ENCODE measurements at places on chromosomes 6 and 20. TPM values are rescaled to one million over a fixed set of nuclear protein-coding genes. Genes with fewer than 3 reads are reported as not detected.

The GHRH gene
- not detected for total RNA-seq

The SLC9A8 gene
- 25.6 TPM for total RNA-seq

The BEND6 gene
- total RNA-seq = not detected

The SNTA1 gene
- 5.1 TPM for total RNA-seq

The MYT1 gene
- not detected for total RNA-seq

The KIF13A gene
- total RNA-seq = 1.5 TPM

DNA sequence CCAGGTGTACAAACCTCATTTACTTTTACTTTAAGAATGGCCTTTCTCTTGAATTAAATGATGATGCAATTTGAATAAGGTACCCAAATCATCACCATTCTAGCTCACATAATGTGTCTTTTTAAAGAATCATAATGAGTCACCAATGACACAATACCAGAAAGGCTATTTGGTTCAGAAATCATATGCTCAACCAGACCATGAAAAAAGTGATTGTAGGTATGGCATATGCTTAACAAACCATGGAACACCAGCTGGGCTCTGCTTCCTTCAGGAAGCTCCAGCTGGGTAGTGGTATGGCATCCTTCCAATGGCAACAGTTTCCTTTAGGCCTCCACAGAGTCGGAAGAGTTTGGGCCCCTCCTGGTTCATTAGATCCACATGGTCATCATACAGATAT lies 128.2 kb downstream of the FRK start:
- H3K36me3 ChIP-seq = no peaks in the 10 kb centered on the region
- H3K4me1 ChIP-seq = no peaks in the 10 kb centered on the region
- no peak for DNase-seq
- H3K27me3 ChIP-seq = no peaks in the 10 kb centered on the region
- H3K4me3 ChIP-seq = no peak overlapping the region
- H3K27ac ChIP-seq = no peak overlapping the region

- DNase-seq = no peak
- H3K4me3 ChIP-seq = no peak overlapping the region
- no peak overlapping the region for H3K27ac ChIP-seq
- peaks cover 4% of the 10 kb centered on the region for H3K4me1 ChIP-seq
Observed at GRCh38 chr20:44603327-44603726, 20.9 kb downstream of the PKIG start.

- no peak for DNase-seq
- no peak overlapping the region for H3K27ac ChIP-seq
- H3K4me3 ChIP-seq = no peak overlapping the region
- H3K4me1 ChIP-seq = no peaks in the 10 kb centered on the region
- H3K27me3 ChIP-seq = no peaks in the 10 kb centered on the region
Observed at GRCh38 chr6:54929245-54929909, 82.8 kb downstream of the FAM83B start.

DNA sequence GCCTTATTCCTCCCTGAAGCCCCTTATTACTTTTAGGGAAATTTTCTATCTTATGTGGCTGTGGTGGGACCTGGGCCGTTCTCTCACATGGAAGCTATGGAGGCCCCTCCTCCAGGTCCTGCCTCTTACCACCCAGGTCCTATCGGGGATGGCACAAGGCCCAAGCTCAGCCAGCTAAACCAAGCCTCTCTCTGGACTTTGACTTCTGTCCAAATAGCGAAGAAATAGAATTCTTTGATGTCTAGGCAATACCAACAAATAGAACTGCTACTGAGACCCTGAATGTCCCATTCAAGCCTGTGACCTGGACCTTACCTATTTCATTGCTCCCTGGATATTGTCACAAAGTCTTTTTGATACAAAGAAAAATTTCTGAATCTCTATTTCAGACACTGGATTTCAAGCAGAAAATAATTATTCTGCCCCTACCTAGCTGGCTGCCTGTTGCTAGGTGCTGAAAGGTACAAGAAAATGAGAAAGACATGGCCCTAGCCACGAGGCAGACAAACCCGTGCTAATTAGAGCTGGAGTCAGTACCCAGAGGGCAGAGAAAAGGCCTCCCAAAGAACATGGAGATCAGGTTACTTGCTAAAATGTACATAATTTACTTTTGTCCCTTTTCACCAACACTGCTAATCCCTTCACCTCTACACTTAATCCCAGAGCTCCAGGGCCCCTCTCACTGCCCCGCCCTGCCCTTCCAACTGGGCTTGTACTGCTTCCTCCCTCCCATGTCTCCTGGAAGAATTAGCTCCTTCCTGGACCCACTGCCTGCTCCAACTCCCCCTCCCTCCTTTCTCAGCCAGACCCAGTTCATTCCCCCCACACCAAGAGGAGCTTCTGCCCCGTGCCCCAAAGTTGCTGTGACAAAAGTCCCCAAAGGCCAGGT lies 15.5 kb upstream of the NNAT start:
- no peak for DNase-seq
- H3K4me3 ChIP-seq = no peak overlapping the region
- H3K27ac ChIP-seq = no peak overlapping the region
- no peaks in the 10 kb centered on the region for H3K27me3 ChIP-seq
- H3K36me3 ChIP-seq = peaks cover 1% of the 10 kb centered on the region

DNA sequence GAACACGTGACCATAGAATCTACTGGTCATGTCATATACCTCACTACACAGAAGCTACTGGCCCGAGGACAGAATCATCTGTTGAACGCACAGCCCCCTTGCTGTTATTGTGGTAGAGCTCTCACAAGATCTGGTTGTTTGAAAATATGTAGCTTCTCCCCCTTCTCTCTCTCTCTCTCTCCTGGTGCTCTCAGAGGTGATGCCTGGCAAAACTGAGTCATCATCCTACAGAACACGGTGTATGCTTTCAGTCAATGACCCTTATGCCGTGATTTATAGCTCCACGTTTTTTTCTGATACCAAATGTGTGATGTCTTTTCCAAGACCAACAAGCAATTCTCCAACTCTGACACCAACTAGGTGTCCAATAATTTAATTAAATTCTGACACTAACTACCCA lies 13.0 kb upstream of the RBM24 start:
- H3K27me3 ChIP-seq = peaks cover under 1% of the 10 kb centered on the region
- H3K27ac ChIP-seq = no peak overlapping the region
- no peak for DNase-seq
- H3K36me3 ChIP-seq = no peaks in the 10 kb centered on the region
- no peaks in the 10 kb centered on the region for H3K4me1 ChIP-seq

GRCh38 chr20:20955892-20956291 lies 150.3 kb downstream of the LINC00237 start:
- no peak overlapping the region for H3K4me3 ChIP-seq
- H3K27me3 ChIP-seq = no peaks in the 10 kb centered on the region
- no peaks in the 10 kb centered on the region for H3K4me1 ChIP-seq
- no peaks in the 10 kb centered on the region for H3K36me3 ChIP-seq
- no peak for DNase-seq

- H3K4me1 ChIP-seq = no peaks in the 10 kb centered on the region
- no peaks in the 10 kb centered on the region for H3K36me3 ChIP-seq
- no peak overlapping the region for H3K27ac ChIP-seq
- H3K27me3 ChIP-seq = peaks cover 5% of the 10 kb centered on the region
Observed at GRCh38 chr6:122790028-122790422, 967 bp downstream of the SMPDL3A start.

DNA sequence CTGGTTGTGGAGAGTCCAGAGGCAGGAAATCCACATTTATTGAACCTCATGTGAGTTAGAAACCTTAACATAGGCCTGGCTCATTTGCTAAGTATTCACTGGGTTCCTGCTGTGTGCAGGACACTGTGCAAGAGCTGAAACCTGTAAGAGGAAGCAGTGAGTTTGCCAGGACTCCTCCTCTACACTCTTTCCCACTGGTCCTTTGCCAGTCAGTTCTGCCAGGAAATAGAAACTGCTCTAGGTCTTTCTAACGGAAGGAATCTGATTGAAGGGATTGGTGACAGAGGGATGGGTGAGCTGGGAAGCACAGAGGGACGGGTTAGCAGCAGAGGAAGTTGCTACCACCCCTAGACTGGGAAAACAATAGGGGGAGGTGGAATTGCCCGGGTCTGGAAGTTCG lies 234.2 kb upstream of the ECI2 start:
- H3K27me3 ChIP-seq = no peaks in the 10 kb centered on the region
- H3K4me3 ChIP-seq = no peak overlapping the region
- H3K27ac ChIP-seq = no peak overlapping the region
- H3K4me1 ChIP-seq = no peaks in the 10 kb centered on the region

DNA sequence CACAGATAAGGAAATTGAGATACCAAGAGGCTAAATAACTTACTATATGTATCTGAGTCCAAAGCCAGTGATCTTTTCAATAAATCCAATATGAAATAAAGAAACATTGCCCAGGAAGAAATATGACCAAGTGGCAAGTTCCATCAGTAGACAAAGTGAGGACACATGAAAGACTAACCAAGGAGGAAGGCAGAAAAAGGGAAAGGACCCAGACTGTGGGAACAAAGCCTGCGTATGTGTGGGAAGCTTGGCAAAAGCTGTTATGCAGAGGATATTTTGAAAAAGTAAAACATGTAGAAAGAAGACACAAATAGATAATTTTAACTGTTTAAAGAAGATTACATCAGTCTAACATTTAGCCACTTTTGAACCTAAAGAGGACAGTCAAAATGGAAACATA lies 264.4 kb upstream of the PRDM1 start:
- H3K27me3 ChIP-seq = no peaks in the 10 kb centered on the region
- H3K4me3 ChIP-seq = no peak overlapping the region
- no peaks in the 10 kb centered on the region for H3K36me3 ChIP-seq
- H3K4me1 ChIP-seq = no peaks in the 10 kb centered on the region
- no peak for DNase-seq

- H3K27ac ChIP-seq = no peak overlapping the region
- no peaks in the 10 kb centered on the region for H3K27me3 ChIP-seq
- DNase-seq = no peak
- H3K4me3 ChIP-seq = no peak overlapping the region
Observed at GRCh38 chr6:167779993-167780655, 46.6 kb upstream of the AFDN start.

DNA sequence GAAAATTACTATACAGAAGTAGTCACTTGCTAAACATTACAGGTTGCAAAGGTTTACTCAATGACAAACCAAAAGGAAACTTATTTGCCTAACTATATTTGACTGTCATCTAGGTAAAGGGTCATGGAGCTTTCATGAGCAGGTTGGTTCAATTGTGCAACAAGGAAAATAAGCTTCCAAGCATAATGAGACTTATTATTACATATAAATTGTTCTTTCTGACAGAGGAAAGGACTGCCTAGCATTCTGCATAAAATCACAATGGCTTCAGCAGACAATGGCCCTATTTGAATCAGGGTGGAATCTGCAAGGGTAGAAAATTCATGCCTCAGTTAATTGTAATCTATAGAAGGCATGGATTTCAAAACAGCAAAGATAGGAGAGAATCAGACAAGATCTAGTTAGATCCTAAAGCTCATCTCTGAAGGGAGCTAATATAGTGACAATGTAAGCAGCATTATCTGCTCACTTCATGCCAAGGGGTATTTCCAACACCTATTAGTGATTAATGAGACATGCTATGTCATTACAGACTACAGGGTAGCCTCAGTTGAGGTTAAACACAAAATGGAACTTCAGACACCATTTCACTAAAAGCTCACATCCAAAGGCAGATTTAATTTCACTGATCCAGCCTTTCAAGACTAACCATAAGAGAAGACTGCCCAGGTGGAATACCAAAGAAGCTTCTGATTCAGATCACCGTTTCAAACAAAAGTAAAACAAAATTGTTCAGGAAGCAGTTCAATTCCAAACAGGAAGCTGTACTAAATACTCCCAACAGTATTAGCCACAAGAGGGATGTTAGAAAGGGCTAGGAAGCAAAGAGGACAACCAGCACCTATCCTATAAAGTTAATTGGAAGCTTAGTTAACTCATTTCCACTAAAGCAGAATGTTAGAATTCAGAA lies 8.5 kb downstream of the STAU1 start:
- H3K36me3 ChIP-seq = peaks cover 10% of the 10 kb centered on the region
- no peaks in the 10 kb centered on the region for H3K27me3 ChIP-seq
- no peak overlapping the region for H3K27ac ChIP-seq
- H3K4me3 ChIP-seq = no peak overlapping the region

DNA sequence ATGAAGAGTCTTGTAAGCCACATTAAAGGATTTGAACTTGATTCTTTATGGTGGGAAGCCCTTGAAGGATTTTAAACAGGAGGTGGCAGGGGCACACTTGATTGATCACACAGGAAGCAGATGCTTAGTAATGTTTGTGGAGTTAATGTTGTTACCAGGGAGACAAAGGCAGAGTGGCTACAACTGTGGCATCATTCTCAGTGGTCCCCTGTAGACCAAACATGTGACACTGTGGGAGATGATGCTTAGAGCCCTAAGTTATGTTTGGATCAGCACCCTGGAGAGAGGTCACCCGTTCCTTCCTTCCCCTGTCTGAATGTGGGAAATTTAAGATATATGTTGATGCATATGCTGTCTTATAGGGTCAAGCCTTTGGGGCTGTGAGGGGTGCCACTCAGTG lies 53.2 kb downstream of the EIF2S2 start:
- no peak overlapping the region for H3K27ac ChIP-seq
- H3K4me1 ChIP-seq = peaks cover 67% of the 10 kb centered on the region
- H3K36me3 ChIP-seq = peaks cover 16% of the 10 kb centered on the region
- H3K4me3 ChIP-seq = no peak overlapping the region
- peak; percentile 43 for DNase-seq

- H3K4me1 ChIP-seq = no peaks in the 10 kb centered on the region
- no peak overlapping the region for H3K4me3 ChIP-seq
- no peak overlapping the region for H3K27ac ChIP-seq
- H3K27me3 ChIP-seq = no peaks in the 10 kb centered on the region
- H3K36me3 ChIP-seq = no peaks in the 10 kb centered on the region
Observed at GRCh38 chr6:148317739-148318138, 24.9 kb upstream of the SASH1 start.

GRCh38 chr6:2646346-2646745 lies 104.4 kb downstream of the MYLK4 start:
- no peaks in the 10 kb centered on the region for H3K36me3 ChIP-seq
- H3K27me3 ChIP-seq = peaks cover 11% of the 10 kb centered on the region
- no peak overlapping the region for H3K27ac ChIP-seq
- no peak overlapping the region for H3K4me3 ChIP-seq
- H3K4me1 ChIP-seq = no peaks in the 10 kb centered on the region

DNA sequence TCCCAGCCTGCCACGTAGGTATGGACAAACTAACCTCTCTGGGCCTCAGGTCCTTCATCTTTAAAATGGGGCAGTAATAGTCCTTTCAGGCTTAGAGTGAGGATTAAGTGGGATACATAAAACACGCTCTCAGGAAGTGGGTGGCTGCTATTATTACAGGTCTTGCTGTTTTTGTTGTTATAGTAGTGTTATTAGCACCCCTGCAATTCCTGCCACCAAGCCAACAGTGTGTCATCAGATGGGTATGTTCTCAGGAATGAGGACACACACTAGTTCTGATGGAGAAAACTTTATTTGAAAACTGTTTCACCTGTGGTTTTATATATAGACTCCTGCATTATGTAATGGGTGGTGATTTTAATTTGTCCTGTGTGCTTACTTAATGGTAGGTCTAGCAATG lies 131.7 kb downstream of the LRRC1 start:
- no peak overlapping the region for H3K27ac ChIP-seq
- no peak overlapping the region for H3K4me3 ChIP-seq
- no peaks in the 10 kb centered on the region for H3K27me3 ChIP-seq

All from CD4-positive, alpha-beta memory T cell (primary cell).